ENCODE measurements at places on chromosomes 3 and 15. TPM values are rescaled to one million over a fixed set of nuclear protein-coding genes. Genes with fewer than 3 reads are reported as not detected.

KBTBD13 gene
- polyA plus RNA-seq, result not detected

EDEM1 gene
- 42.5 TPM for polyA plus RNA-seq

SLC15A2 gene
- polyA plus RNA-seq, result 0.63 TPM

PLSCR5 gene
- not detected for polyA plus RNA-seq

BNC1 gene
- polyA plus RNA-seq, result 2.2 TPM

GAP43 gene
- 1.2 TPM for polyA plus RNA-seq
